Skeletal muscle cell (primary cell): ENCODE measurements at places on chromosomes 5 and 9.
A peak's percentile ranks its signal among the peaks of the same experiment; 100 is the strongest.

DNA sequence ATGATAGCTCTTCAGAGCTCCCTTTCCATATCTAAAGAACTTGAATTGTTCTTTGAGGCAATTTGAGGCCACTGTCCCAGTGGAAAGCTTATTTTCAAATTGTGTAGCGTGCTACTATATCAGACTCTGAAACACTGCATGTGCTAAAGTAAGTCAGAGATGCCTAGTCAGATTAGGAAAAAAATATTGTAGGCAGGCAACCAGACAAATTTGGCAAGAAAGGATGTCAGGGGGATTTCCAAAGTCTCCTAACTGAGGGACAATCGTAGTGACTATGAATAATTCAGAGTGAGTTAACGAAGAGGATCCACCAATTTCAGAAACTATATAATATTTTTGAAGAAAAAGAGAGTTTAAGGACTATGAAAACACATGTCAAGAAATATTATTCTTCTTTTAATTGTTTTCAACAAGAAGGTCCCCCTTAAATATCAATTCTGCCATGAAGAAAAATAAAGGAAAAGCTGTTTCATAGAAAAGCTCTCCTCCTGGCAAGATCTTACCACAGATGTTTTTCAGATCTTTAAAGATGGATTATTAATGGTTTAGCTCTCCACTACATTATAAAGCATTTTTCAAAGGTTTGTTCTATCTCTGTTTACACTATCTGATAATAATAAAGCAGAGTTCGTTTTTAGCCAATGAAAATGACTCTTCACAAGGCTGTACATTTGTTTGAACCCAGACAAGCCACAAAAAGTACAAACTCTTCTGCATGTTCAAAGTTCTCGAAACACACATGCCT is 273.5 kb upstream of the PTGER4 start:
- no peak for DNase-seq

GRCh38 chr5:168796593-168797580 is 217.7 kb upstream of the PANK3 start:
- no peak for DNase-seq

- DNase-seq: no peak
These were observed 57.4 kb upstream of the ANKRD55 start for GRCh38 chr5:56290378-56291078.

DNA sequence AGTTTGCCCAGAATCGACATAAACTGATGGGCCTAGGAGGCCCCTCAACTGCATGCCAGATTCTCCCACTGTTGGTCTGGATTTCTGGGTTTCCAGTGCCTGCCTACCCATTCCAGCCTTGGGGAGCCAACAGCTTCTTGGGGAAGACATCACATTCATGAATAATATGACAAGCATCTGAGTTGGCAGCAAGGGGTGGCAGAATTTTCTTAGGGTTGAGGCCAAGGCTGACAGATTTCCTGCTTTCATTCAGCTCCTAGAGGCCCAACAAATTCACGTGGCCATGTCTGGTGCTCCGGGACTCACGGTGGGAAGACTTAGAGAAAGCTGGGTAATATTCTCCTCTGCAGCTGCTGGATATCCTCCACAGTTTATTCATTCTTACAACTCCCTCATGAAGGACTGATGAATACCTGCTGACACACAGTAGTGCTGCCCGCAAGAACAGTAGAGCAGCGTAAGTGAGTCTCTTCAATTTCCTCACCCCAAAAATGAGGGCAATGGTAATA is 305.0 kb upstream of the TNC start:
- DNase-seq: no peak

GRCh38 chr9:87750726-87751125 is 24.8 kb downstream of the CTSL start:
- DNase-seq: no peak

DNA sequence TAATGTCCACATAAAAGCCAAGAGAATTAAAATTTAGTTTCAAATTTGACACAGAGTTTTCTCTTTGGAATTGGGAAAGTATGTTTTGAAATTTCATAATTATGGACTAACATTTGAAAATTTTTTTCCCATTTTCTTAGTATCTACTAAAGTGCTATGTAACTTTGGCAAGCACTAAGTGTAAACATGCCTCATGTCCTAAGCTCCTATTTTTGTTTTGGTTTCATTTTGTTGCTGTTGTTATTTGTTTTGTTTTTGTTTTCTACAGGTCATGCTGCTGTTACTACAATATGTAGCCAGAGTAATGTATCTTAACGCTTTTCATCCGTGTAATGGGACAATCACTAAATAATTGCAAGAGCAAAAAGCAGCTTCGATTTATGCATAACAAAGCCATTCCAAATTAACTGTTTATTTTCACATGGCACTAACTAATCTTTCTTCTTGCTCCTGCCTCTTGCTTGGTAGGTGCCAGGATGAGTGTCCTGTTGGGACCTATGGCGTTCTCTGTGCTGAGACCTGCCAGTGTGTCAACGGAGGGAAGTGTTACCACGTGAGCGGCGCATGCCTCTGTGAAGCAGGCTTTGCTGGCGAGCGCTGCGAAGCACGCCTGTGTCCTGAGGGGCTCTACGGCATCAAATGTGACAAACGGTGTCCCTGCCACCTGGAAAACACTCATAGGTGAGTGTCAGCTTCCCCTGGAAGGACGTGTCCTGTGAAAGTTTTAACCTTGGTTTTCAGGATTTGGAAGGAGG is 107.3 kb upstream of the PRRC1 start:
- no peak for DNase-seq

GRCh38 chr9:130390986-130391385 is 53.8 kb upstream of the ASS1 start:
- no peak for DNase-seq

- DNase-seq: no peak
These were observed 34.0 kb downstream of the CDK5RAP2 start for GRCh38 chr9:120545701-120546550.

GRCh38 chr5:77637998-77638762 is at the start of gene OTP:
OTP (minus strand) TSS chr5:77638713; CDS start chr5:77638549, 164 bp downstream.
- no peak for DNase-seq

GRCh38 chr5:76836585-76836984 is 13.2 kb upstream of the S100Z start:
- DNase-seq: no peak

DNA sequence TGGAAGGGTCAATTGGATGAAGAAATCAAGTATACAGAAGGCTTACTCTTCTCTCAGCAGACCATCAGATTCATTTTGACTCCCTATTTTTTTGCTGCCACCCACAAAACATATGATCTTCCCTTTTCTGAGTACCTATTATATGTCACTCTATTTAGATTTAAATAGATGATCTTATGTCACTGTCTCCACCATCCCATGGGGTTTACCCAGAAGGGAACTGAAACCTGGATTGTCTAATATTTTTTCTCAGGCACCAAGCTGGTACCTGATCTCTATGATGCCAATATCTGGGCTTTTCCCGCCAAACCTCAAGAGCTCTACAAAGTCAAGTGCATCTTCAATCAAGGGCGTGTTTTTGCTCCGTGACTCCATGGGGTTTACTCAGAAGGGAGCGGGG is 118.7 kb downstream of the GAS1 start:
- DNase-seq: no peak

DNA sequence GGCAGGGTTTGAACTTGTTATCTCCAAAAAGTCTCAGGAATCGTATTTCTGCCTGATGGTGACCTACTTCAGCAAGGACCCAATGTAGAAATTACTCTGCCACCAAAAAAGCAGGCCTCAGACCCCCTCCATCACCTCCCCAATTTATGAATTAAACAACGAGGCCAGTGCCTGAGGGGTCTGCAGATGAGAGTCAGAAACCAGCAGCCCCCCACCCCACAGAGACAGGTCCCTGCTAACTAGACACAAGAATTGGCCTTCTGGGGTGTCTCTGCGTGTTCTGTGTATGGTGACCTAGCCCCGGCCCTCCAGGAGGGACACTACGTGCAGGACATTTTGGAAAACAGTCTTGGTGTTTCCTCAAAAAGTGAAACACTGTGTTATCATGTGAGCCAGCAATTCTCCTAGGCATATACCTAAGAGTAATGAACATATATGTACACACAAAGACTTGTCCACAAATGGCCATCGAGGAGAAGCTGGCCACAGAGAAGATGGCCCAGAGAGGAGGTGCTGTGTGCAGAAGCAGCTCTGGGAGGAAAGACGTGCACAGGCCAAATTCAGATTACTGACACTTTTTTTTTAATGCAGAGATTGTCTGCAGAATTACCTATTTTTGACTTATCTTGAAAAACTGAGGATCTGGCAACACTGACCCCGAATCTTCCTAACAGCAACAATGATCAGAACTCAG is 93.8 kb downstream of the ADAMTS2 start:
- DNase-seq: no peak

- no peak for DNase-seq
These were observed 224.4 kb downstream of the NXNL2 start for GRCh38 chr9:88759364-88759763.

- no peak for DNase-seq
These were observed 7.3 kb upstream of the SPARC start for GRCh38 chr5:151694035-151694485.

DNA sequence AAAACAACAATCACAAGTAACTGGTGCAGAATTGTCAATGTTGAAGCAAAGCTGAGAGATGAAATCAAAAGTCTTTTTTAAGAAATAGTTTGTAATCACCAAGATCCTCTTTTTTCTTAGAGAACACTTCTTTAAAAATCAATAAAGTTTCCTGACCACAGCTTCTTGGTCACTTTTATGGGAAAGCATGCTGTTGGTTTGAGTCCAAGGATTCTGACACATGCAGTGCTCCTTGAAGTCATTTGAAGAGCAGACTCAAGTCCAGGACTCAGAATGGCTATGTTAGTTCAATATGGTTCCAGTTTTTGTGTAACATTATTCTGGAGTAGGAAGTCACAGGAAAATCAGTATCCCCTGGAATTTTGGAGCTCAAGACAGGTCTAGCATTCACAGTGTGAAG is 480.6 kb downstream of the NR2F1-AS1 start:
- DNase-seq: peak; percentile 43

DNA sequence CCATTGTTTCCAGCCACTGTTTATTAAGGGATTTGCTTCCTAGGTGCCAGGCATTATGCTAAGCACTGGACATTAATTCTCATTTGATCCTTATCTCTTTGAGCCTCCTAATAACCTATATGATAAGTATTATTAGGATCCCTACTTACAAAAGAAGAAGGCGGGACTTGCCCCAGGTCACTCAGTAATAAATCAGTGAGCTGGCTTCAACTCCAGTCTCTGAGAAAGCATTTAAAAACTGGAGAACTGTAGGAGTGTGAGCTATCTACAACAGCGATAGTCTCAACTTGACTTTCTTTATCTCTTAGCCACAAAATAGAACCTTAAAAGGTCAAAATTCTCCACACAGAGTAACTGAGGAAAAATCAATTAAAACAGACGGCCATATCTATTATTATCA is 155.0 kb downstream of the GNAQ start:
- DNase-seq: no peak

- no peak for DNase-seq
These were observed 138.8 kb downstream of the PIK3R1 start for GRCh38 chr5:68354315-68354714.

GRCh38 chr5:167764641-167765289 is 526.7 kb upstream of the WWC1 start:
- no peak for DNase-seq

- no peak for DNase-seq
These were observed 141.6 kb upstream of the SPRY4 start for GRCh38 chr5:142466195-142466971.

GRCh38 chr5:95900383-95900958 is 61.2 kb downstream of the ELL2 start:
- peak; percentile 53 for DNase-seq

- DNase-seq: no peak
These were observed 61.0 kb downstream of the DAP start for GRCh38 chr5:10699987-10700386.

DNA sequence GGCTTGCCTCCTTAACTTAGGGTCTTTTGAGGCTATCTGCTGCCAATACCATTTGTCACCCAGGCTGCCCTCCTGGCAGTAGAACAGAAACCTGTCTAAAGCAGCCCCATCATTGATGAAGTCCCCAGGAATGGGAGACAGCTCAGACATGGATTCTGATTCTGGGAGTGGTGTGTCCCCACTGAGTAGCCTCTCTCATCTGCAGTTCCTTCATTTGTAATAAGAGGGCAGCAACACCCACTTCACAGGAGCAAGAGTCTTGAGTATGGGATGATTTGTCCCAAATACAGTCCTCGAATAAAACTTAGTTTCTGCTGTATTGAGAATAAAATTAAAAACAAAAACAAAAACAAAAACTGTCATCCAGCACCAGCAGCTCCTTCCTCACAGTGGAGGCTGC is 167.6 kb downstream of the ASTN2 start:
- DNase-seq: no peak

GRCh38 chr5:177369645-177370440 is 12.1 kb downstream of the RGS14 start:
- DNase-seq: no peak

DNA sequence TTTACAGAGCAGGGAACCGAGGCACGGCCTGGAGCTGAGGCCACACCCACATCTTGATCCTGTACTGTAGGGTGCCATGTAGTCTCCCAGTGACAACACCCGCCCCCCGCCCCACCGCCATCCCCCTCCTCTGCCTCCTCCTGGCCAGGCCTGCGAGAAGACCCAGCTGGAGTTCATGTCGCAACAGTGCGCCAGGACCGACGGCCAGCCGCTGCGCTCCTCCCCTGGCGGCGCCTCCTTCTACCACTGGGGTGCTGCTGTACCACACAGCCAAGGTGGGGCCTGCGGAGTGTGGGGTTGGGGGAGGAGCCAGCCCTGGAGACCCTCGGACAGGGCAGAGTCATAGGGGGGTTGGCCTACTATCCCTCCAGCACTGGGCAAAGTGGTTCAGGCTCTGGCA is 14.5 kb downstream of the ADAMTS13 start:
- DNase-seq: no peak

DNA sequence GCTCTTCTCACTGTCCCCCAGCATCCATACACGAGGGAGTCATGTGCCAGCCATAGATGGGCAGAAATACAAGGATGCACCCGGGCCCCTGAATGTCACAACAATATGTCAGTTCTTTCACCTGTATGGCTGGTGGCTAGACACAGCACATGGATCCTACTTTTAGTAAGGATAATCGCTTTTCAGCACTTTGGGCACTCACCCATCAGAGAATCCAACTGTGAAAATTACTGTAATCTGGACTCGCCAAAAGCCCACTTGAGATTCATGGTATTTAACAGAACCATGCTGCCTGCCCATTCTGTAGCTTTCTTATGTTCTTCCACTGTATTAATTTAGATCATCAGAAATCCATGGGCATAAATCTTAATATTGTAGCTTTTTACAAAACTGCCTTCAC is 124.8 kb downstream of the FRMD3 start:
- no peak for DNase-seq

DNA sequence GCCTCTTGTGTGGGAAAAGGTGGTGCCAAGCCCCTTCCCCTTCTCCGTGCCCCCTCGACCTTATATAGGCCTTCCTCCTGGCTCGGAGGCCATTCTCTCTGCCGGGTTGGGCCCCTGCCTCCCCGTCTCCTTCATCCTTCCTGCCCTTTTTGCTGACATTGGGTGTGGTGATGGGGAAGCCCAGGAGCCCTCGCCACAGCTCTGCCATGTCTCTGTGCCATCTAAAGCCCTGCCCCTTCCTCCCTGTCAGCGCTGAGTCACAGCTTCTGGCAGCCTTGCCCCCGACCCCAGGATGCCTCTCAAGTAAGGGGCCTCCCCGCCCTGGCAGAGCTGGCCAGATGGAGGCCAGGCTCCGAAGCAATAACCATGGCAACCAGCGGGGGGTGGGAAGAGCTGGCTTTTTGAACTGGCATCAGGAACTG is 30.4 kb downstream of the JADE2 start:
- DNase-seq: no peak
